ENCODE measurements at places on chromosomes 16 and 17.

GRCh38 chr16:3509470-3509928 is 8.7 kb downstream of the CLUAP1 start:
- DNase-seq: no peak

DNA sequence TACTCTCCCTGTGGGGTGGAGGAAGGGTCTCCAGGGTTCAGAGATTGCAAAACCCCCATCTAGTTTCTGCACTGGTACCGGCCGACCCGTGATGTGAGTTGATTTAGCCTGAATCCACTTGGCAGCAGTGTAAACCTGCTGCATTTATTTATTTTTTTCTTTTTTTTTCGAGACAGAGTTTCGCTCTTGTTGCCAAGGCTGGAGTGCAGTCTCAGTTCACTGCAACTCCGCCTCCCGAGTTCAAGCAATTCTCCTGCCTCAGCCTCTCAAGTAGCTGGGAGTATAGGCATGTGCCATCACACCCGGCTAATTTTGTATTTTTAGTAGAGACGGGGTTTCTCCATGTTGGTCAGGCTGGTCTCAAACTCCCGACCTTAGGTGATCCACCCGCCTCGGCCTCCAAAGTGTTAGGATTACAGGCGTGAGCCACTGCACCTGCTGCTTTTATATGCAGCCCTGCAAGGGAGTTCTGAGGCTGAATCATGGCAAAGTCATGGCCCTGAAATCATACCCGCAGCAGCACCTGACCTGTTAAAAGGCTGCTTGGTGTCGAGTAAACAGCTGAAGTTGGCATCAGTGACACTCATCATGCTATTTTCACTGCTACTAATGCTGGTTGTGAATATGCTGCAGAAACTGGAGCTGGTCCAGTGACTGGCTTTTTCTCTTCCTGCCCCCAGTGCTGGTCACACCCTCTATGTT is 21.4 kb downstream of the DEXI start:
- no peak for DNase-seq

DNA sequence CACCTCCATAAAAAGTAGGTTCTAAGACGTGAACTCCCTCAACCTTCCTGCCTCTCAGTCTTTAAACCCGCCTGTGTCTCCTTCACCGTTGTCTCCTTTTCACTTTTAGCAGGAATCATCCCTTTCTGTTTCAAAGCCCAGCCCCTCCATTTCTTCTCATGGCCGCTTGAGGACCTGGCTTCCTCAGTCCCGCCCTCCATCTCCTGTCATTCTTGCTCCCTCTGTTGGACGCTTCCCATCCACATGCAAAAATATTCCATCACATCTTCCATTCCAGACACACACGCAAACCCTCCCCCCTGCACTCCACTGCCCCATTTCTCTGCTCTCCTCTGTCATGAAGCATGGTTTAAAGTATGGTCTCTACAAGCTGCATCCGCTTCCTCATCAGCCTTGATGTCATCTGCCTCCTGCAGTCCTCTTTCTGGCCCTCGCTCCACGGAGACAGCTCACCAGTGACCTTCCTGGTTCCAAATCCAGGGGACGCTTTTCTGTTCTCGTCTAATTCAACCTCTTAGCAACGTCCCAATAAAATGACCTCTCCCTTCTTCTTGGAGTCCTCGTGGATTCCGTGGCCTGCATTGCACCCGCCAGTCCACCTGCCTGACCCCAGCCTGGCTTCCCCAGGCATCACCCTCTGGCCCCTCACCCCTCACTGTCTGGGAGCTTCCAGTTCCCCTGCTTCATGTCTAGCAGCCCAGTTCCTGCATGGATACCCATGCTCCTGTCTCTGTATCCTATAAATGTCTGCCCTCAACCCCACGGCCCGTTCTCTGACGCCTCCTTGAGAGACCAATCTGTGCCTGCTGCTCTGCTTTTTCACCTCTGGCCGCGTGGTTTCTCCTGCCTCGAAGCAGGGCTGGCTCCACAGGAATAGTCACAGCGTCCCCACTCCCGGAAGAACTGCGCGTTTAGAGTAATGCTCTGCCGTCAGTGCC is 26.2 kb downstream of the ANKRD40 start:
- no peak for DNase-seq

- no peak for DNase-seq
These were observed 10.3 kb downstream of the ANKRD13B start for GRCh38 chr17:29603109-29603674.

GRCh38 chr16:24270721-24271442 is 14.7 kb downstream of the CACNG3 start:
- no peak for DNase-seq

DNA sequence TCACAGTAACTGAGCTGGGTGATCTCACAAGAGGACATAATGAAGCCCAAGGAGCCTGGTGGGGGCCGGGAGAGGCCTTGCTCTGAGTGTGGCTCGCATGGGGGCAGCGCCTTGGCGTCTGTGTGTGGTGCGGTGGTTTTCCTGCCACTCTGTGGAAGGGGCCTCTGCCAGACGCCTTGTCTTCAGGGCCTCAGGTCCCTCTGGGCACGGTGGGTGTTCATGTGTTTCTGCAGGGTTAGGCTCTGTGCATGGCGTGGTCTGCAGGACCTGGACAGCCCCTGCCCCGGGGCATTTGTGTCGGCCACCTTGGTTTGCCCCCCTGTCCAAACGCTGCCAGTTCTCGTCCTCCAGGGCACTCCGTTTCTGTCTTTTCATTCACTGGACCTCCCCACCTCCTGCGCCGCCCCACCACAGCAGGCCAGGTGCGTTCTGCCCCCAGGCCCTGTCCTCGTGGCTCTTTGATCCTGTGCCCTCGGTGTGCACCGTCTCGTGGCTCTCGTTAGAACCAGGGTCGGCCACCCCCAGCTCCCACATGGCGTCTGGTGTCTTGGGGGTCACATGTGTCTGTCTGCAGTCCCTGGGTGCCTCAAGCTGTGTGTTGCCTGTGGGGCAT is 43.7 kb upstream of the ZNF750 start:
- no peak for DNase-seq

DNA sequence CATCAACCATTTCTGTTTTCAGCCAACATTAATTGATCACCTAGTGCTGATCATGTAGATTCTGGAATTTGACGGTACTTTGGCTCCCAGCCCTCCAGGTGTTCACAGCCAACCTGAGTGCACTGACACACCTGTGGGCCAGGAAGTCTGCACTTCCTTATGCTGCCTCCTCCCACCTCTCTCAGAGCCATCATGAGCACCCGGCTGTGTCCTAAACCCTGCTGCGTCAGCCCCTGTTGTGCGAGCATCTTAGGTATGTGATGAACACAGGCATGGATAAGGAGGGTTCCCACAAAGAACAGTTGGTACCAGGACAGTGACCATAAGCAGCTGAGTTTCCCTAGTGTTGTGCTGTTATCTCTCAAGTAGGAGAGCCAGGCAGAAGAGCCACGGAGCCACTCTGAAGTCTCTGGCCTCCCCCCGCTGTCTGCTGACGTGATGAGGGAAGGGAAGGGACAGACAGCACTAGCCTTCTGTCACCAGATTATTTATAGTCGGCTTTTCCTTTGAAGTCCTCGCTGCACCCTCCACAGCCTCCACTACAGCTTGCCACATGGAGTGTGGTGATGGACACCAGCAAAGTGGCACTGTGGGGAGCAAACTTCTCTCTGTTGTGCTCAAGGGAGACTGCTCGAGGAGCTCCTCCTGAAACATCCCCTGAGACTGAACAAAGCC is 162.8 kb upstream of the ANKFN1 start:
- no peak for DNase-seq

GRCh38 chr16:16143038-16143763 is 80.1 kb downstream of the ABCC6 start:
- DNase-seq: no peak

DNA sequence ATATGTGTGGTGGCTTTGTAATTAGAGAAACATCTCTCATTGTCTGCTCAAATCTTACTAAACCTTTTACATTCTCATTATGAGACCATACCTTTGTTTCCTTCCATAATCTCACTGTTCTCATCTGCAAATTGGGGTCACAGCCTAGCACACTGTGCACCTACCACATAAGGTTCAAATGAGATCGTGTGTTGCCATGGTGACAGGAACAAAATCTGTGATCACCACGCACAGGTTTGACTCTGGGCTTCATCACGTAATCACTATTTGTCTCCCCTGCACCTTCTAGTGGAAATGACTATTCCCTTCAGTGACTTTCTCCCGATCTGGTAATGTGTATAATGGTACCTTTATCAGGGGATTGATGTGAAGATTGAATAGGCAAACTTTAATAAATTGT is 26.1 kb downstream of the CDH8 start:
- DNase-seq: no peak

GRCh38 chr17:4968486-4969046 is 949 bp upstream of the SPAG7 start:
- peak; percentile 38 for DNase-seq

GRCh38 chr17:57671667-57672632 is 73.1 kb downstream of the CCDC182 start:
- DNase-seq: peak; percentile 73

DNA sequence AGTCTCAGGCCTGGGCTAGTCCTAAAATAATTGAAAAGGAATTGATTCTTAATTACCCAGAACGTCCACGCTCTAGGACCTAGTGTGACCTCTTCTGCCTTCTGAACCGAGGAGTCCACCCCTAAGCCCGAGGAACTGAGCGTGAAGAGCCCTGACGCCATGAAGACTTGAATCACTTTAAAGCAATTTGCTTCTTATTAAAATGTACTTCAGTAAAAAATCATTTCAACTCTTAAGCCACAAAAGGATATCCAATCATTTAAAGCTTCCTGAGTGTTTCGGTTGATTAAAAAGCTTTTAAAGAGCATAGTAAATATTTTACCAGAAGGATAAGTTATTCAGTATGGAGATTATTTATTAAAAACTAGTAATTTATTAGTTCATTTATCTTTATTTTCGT is 11.6 kb downstream of the HSBP1 start:
- no peak for DNase-seq

GRCh38 chr16:67571981-67572431 is 9.7 kb downstream of the CTCF start:
- DNase-seq: no peak

DNA sequence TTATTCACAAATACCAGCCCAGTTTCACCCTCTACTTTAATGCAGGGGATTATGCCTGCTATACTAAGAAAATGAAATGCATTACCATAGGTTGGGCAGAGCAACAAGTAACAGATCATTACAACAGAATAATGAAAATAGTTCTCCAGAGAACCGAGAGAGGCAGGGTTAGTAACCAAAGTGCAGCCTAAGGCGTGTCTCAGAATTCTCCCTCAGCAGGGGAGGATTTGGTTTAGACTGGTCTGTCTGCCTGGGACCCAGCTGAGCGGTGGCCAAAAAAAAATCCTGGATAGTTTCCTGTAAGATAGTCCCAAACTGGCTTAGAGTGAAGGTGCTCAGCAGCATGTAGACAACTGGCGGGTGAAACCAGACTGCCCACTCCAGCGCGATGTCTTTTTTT is 30.8 kb upstream of the ADCY7 start:
- DNase-seq: no peak

- DNase-seq: no peak
These were observed 7.4 kb upstream of the DHX40 start for GRCh38 chr17:59558039-59558438.

- no peak for DNase-seq
These were observed 11.6 kb upstream of the NDUFAB1 start for GRCh38 chr16:23607726-23608125.

GRCh38 chr17:8923762-8924161 is 41.7 kb downstream of the PIK3R5 start:
- no peak for DNase-seq

- DNase-seq: no peak
These were observed 86.6 kb upstream of the BRD7 start for GRCh38 chr16:50455288-50455845.

DNA sequence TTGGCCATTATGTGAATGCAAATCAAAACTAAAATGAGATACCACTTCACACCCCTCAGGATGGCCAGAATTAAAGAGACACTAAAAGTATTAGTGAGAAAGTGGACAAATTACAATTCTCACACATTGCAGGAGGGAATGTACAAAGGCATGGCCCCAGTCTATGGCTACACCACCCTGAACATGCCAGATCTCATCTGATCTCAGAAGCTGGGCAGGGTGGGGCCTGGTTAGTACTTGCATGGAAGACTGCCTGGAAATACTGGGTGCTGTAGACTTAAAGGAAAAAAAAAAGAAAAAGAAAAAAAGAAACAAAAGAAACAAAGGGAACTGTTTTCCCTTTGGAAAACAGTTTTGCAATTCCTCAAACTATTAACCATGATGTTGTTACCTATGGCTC is 97.0 kb upstream of the RBL2 start:
- DNase-seq: no peak

GRCh38 chr17:47288531-47289116 is 35.0 kb downstream of the ITGB3 start:
- no peak for DNase-seq

- peak; percentile 12 for DNase-seq
These were observed 160.9 kb downstream of the MAP2K6 start for GRCh38 chr17:69575346-69575761.

DNA sequence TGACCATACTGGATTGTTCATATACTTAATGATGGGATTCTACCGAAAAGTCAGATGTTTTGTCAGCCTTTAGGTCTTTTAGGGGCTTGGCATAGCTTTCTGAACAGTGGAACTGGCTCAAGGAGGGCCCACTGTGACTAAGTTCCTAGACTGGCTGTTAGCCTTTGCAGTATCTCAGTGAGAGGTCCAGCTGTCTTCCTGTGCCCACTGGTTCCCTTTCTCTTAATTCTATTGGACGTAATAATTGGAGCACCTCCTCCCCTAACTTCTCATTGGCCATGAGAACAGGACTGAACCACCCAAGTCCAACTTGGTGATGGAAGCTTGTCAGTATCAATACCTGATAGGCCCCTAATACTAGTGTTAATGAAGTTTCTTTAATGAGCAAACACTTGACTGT is 13.5 kb downstream of the KPNA2 start:
- no peak for DNase-seq

- no peak for DNase-seq
These were observed 10.8 kb upstream of the TLCD3B start for GRCh38 chr16:30041841-30042240.

- DNase-seq: no peak
These were observed 26.8 kb upstream of the WSCD1 start for GRCh38 chr17:6043405-6043804.

- DNase-seq: no peak
These were observed 29.7 kb downstream of the NDEL1 start for GRCh38 chr17:8465356-8465755.
